ENCODE measurements at places on chromosomes 1 and 21.

DNA sequence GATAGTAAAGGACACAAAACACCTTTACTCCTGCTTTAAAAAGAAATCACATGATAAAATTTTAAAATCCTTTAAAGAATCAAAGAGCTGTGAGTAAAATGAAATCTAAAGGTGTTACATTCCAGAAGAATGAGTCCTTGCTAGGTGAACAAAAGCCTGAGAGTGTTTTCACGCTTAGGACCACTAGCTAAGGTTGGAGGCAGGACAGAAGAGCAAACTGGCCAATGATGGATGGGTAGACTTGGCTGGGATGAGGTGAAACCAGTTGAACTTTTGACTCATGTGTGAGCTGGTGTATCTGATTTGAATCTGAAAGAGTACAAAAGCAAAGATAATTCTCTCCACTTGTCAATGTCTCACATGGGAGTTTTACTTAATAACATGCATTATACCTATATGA is 35.1 kb downstream of the CATSPERE start:
- no peak for DNase-seq

- DNase-seq: peak; percentile 50
Measured at GRCh38 chr1:80893115-80893514, 907.6 kb upstream of the ADGRL2 start.

- DNase-seq: no peak
Measured at GRCh38 chr1:238466459-238466858, 575.7 kb upstream of the ZP4 start.

DNA sequence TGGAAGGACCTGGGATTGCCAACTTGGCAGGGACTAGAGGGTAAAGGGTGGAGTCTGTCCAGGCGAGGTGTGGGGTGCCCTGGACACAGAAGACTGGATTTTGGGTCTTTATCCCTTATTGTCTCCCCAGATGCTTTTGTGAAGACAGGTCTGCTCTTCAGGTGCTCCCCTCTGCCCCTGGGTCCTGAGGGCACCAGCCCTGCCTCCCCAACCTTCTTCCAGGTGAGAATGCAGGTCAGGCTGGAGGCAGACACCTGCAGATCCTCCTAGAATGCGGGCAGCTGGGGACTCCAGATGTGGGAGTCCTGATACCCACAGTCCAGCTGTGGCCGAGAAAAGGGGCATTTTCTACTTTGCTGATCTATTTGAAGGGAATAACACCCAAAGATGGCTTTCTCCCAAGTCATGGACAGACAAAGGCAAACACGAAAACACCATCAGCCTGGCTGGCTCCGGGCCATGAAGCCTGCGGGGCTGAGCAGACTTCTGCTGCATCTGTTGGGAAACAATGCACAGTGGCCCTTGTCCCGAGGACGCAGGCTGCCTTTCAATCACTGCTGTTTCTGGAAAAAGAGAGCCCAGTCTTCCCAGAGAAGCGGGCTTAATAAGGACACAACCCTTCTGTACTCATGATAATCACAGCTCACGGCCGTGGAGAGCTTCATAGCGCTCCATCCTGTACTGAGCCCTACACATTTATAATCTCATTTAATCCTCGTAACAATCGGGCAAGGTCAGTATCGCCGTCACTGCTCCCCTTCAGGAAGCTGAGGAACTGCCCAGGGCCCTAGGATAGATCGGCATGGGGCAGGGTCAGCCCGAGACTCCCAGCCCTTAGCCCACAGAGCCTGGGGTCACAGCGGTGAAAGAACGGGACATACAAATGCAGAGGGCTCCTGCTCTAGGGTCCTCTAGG is 62.0 kb upstream of the ABCG1 start:
- DNase-seq: peak; percentile 94

DNA sequence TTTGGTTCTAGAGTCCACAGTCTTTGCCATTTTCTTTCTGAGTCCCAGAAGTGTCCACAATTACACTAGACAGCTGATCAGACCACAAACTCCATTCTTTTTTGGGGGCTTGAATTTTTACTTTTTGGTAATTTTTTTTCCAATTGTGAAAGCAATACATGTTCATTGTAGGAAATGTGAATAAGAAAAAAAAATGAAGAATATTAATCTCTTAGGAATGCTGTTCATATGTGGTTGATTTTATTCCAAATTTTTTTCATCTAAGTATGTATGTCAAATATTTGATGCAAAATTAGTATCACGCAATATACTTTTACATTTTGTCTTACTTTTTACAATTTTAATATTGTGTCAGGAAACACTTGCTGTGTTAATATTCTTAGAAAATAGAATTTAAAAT is 76.4 kb upstream of the ETS2 start:
- no peak for DNase-seq

- DNase-seq: no peak
Measured at GRCh38 chr1:9731561-9731960, 80.0 kb downstream of the PIK3CD start.

- DNase-seq: no peak
Measured at GRCh38 chr1:104795931-104796330, 1046.2 kb downstream of the AMY1C start.

DNA sequence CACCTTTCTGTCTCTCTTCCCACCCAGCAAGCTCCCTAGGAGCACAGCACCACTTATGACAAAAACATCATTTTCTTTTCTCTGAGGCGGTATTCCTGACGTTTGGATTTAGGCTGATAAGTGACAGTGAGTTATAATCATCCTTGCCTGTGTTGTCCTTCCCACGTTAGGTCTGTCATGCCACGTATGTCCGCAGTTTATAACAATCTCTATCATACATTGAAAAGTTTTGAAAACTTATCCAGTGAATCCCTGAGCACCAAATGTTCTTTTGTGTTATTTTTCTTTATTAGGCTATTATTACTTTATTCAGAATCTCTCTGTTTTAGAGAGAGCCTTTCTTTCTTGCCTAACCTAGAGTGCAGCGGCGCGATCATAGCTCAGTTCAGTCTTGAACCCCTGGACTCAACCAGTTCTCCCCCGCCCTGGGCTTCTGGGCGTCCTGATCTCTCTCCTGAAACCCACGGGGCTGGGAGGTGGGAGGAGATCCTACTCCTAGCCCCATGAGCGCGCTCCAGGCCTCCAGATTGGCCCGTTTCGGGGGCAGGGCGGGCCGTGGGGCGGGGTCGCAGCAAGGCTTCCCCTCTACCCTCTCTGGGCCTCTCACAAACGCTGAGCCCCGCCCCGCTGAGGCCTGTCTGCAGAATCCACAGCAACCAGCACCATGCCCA is at the start of gene GSTM2:
Gene GSTM2 (plus strand): TSS at position 606 of the 671 bp plus-strand sequence. CDS start 59 bp downstream, at position 665.
- peak; percentile 97 for DNase-seq

- DNase-seq: no peak
Measured at GRCh38 chr1:116365857-116366256, 7.2 kb upstream of the ATP1A1 start.

GRCh38 chr1:1307261-1307922 is 338 bp downstream of the ACAP3 start:
- no peak for DNase-seq

- peak; percentile 65 for DNase-seq
Measured at GRCh38 chr1:157092831-157093230, 6.8 kb downstream of the ETV3L start.

GRCh38 chr1:31004231-31004621 is 61.3 kb downstream of the PUM1 start:
- DNase-seq: no peak

- DNase-seq: no peak
Measured at GRCh38 chr1:37840711-37841110, 18.7 kb downstream of the MTF1 start.

DNA sequence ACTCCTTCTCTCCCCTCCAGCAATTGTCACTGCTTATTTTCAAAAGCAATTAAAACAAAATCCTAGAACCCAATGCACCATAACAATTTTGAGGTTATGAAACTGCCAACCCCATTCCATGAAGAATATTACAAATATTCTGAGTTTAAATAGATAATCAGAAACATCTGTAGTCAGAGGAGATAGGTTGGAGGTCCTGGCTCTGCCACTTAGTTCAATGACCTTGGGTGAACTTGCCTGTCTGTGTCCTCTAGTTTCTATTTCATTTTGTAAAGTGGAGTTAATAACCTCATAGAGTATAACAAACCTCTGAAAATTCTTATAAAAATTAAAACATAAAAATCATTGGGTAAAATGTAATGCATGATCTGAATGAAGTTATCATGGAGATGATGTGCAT is 164.6 kb downstream of the KCTD3 start:
- no peak for DNase-seq

GRCh38 chr1:98659879-98660278 is 1.6 kb upstream of the SNX7 start:
- DNase-seq: no peak

DNA sequence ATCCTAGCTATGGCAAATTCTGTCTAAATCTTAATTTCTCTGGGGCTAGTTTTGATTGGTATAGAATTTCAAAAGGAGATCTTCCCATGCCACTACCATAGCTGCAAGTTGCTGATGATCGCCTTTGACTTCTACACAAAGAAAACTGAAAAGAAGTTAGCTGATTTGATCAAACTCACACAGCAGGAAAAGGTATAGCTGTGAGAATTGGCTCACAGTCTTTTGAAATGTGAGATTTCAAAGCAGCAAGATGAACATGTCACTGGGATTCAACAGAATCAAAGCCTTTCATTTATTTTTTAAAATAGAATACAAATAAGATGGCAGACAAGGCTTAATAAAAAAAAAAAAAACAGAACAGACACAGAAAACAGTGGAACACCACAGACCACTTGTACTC is 7.5 kb upstream of the RGS1 start:
- no peak for DNase-seq

- no peak for DNase-seq
Measured at GRCh38 chr1:154717528-154717924, 109.5 kb upstream of the ADAR start.

GRCh38 chr1:199762572-199762971 is 264.9 kb upstream of the NR5A2 start:
- DNase-seq: no peak

DNA sequence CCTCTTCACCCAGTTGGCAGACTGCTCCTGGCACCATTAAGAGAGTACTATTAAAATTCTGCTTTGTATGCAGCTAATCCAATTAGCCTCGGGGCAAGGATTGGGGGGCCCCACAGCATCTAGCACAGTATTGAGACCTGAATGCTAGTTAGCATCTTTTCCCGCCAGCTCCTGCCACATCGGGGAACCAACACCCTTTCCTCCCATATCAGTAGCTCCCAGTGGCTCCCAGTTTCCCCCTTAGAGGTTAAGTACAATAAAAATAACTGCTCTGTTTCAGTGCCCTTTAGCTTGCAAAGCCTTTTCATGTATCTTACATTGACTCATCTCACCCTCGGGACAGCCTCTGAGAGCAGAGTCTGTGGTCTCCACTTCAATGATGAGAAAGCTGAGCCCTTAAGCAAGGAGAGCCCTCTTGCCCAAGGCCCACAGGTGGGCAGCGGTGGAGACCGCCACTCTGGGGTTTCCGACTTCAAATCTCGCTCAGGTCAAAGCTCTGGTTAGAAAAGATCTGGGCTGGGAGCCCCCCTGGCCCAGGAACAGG is 4.2 kb upstream of the PMVK start:
- DNase-seq: no peak

DNA sequence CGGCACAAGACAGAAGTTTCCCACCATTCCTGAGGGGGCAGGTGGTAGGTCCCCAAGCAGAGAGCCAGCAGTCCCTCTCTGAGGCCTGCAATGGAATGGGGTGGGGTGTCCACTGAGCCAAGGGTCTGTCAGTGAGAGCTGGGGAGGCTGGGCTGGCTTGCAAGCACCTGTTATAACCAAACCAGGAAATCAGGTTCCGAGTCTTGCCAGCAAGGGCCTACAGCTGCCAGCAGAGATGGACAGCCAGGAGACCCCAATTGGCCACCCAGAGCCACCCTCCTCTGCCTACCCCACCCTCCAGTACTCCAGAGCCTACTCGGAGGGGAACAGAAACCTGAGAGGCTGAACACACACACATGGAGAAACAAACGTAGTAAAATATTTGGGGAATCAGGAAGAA is 32.2 kb downstream of the PSEN2 start:
- peak; percentile 50 for DNase-seq

GRCh38 chr1:117512728-117513321 is 93.0 kb upstream of the TENT5C start:
- peak; percentile 62 for DNase-seq

- peak; percentile 30 for DNase-seq
Measured at GRCh38 chr1:119885903-119886783, 10.2 kb downstream of the ADAM30 start.

- no peak for DNase-seq
Measured at GRCh38 chr1:105700723-105701122, 1355.8 kb upstream of the PRMT6 start.

- no peak for DNase-seq
Measured at GRCh38 chr1:81606656-81607055, 194.1 kb upstream of the ADGRL2 start.

DNA sequence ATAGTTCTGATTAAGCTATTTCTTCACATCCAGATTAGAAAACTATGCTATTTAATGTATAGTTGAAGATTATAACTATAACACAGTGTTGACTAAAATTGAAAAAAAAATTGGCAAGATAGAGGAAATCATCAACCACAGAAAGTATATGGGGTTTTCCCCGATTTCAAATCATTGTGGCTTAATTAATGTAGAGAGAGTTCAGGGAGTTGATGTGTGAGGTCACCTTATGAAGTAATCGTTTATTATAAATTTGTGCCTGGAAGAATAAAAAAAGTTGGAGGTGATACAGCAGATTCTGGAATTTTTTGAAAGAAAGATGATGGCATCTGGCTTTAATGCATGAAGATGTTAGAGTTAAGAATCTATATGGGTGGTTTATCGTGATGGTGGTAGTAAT is 84.3 kb downstream of the PTGS2 start:
- no peak for DNase-seq

DNA sequence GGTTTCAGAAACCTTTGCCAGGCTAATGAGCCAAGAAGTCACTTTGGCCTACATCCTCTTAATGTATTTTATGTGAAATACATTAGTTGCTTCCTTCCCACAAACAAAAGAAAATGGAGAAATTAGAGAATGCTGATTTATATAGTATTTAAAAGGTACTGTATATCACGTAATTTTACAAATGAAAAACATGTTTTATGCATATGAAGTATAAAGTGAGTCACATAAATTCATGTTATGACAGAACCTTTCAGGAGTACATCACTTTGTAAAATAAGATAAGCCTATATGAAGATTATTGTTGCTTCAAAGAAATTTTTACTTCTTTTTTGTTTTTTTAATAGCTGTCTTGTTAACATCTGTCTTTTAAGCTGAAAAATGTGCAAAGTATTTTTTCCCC is 4.6 kb downstream of the DR1 start:
- no peak for DNase-seq

- DNase-seq: no peak
Measured at GRCh38 chr1:159868766-159869165, 6.3 kb upstream of the VSIG8 start.

- peak; percentile 61 for DNase-seq
Measured at GRCh38 chr1:23657659-23658275, 33.8 kb upstream of the RPL11 start.

DNA sequence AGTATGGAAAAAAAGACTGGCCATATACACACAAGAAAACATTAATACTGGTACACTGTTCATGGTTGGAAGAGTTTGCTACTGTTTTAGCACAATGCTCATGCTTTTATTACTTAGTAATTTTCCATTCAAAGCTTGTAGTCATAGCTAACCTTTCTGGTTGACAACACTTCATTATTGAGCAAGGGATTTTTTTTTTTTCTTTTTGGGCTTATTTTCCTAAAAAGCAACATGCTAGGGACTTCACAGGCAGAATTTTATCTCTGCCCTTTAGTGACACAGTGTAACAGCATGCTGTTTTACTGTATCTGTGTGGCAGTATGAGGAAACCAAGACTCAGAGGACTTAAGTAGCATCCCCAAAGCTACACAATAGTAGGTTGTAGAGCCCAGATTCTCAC is 58.5 kb downstream of the FGGY start:
- no peak for DNase-seq

- no peak for DNase-seq
Measured at GRCh38 chr1:209386156-209386555, 197.4 kb upstream of the CAMK1G start.

GRCh38 chr1:159804924-159805323 is 2.8 kb downstream of the FCRL6 start:
- no peak for DNase-seq
